ENCODE measurements at places on chromosomes 2 and 18.

GRCh38 chr2:112918256-112918655 lies 7.3 kb downstream of the IL37 start:
- no peak for DNase-seq

GRCh38 chr2:96954011-96954846 lies 32.2 kb downstream of the FAM178B start:
- peak; percentile 26 for DNase-seq

GRCh38 chr2:86094229-86094628 lies 11.5 kb downstream of the POLR1A start:
- no peak for DNase-seq

GRCh38 chr2:151030663-151031230 lies 230.9 kb downstream of the RBM43 start:
- DNase-seq = no peak

Data from CD4-positive, alpha-beta T cell treated with Interleukin-17A for 1 hour (primary cell).